ENCODE measurements at places on chromosomes 6 and 20.

- no peak overlapping the region for H3K27ac ChIP-seq
- H3K4me1 ChIP-seq = peaks cover 6% of the 10 kb centered on the region
- no peak overlapping the region for H3K4me3 ChIP-seq
- H3K36me3 ChIP-seq = no peaks in the 10 kb centered on the region
- no peaks in the 10 kb centered on the region for H3K27me3 ChIP-seq
Measured at GRCh38 chr6:122028933-122029522, 370.4 kb upstream of the HSF2 start.

GRCh38 chr20:2364044-2364443 is 16.7 kb upstream of the TGM6 start:
- no peak overlapping the region for H3K4me3 ChIP-seq
- DNase-seq = no peak
- peaks cover 5% of the 10 kb centered on the region for H3K36me3 ChIP-seq
- no peak overlapping the region for H3K27ac ChIP-seq

- no peak overlapping the region for H3K4me3 ChIP-seq
- H3K36me3 ChIP-seq = no peaks in the 10 kb centered on the region
- H3K27ac ChIP-seq = no peak overlapping the region
- no peak for DNase-seq
Measured at GRCh38 chr6:75504465-75505222, 11.0 kb upstream of the FILIP1 start.

- H3K36me3 ChIP-seq = no peaks in the 10 kb centered on the region
- no peak overlapping the region for H3K27ac ChIP-seq
- no peak overlapping the region for H3K4me3 ChIP-seq
Measured at GRCh38 chr20:2151858-2152281, 50.2 kb downstream of the STK35 start.

GRCh38 chr6:34490390-34491090 is 24.7 kb downstream of the PACSIN1 start:
- peaks cover 2% of the 10 kb centered on the region for H3K27me3 ChIP-seq
- DNase-seq = no peak
- no peaks in the 10 kb centered on the region for H3K36me3 ChIP-seq
- H3K27ac ChIP-seq = no peak overlapping the region
- no peak overlapping the region for H3K4me3 ChIP-seq

DNA sequence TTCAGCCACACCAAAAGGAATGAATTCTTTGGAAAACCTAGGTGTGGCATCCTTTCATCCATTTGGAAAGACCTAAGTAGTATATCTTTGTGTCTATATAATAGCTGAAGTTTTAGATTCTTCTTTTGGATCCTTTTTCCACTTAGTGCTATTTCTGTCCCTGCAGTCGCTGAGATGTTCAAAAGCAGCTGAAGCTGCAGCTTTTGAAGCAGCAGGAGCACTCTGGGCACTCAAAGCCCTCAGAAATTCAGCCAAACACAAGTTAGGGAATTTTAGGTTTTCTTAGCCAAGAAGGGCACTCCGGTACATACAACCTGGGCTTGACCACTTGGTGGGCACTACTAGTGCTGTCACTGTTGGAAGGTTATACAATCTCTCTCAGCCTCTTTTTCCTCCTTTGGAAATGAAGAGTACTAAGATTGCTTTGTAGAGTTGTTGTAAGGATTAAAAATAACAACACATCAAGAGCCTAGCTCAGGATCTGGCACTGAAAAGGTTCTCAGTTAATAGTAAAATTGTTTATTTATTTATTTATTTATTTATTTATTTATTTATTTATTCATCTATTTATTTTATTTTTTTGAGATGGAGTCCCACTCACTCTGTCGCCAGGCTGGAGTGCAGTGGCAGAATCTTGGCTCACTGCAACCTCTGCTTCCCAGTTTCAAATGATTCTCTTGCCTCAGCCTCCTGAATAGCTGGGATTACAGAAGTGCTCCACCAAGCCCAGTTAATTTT is 71.9 kb upstream of the SLC22A16 start:
- H3K27ac ChIP-seq = no peak overlapping the region
- peaks cover 2% of the 10 kb centered on the region for H3K27me3 ChIP-seq
- peaks cover 2% of the 10 kb centered on the region for H3K4me1 ChIP-seq
- DNase-seq = no peak
- no peak overlapping the region for H3K4me3 ChIP-seq

DNA sequence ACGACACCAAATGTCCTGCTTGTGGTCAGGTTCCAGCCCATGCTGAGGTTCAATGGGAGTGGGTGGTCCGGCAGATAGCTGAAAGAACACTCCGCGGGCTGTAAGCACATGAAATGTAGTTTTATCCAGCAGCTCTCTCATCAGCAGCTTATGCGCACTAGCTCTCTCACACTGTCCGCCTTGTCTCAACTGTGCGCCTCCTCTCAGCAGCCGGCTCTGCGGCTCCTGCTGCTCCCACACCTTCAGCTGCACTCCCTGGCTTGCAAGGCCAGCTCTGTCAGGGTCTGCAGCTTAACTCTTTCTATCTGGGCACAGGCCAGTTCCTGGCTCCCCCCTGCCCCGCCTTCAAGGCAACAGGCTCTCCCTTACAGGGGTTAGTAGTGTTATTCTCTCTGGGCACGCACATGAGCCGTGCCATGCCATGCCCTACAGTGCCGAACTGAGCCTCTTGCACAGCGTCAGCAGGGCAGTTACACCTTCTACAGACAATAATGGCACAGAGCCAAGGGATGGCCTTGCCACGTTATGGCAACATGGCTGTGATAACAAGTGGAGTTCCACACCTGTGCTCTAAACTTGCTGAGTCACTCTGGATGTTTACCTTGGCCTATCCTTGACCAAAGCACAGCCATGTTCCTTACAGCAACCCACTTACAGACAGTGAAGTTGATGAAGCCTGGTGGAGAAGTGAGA is 84.0 kb upstream of the LRFN2 start:
- peaks cover 7% of the 10 kb centered on the region for H3K27me3 ChIP-seq
- no peaks in the 10 kb centered on the region for H3K4me1 ChIP-seq
- DNase-seq = no peak
